ENCODE measurements at places on chromosomes 4 and X.

DNA sequence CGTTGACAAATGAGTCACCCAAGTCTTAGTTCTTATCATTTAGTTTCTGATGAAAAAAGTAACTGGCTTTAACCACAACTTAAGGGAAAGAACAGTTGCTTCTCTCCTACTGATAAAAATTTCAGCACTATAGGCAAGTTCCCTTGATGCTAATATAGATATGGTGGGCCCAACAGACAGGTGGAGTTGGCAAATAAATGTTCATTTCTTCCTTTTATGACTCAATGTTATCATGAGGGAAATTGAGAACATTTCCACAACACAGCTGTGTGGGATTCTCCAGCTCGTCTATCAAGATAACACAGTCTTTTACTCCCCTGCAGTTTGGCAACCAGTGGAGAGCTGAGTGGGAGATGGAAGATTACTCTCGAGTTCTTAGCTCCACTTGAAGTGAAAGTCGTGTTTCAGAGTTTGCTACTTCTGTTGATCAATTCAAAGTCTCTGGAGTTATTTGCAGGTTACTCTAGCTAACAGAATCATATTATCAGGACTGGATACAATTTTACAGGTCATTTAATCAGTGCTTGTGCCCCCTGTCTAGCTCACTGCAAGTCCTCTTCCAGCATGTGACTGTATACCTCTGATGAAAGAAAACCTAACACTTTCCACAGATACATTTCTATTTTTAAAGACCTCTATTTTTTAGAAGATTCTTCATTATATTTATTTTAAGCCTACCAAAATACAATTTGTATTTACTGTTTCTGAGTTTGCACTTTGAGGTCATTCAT, 270.6 kb upstream of the GK2 start:
- no peak for DNase-seq

GRCh38 chr4:53026233-53026632, 164.1 kb downstream of the RASL11B start:
- no peak for DNase-seq

DNA sequence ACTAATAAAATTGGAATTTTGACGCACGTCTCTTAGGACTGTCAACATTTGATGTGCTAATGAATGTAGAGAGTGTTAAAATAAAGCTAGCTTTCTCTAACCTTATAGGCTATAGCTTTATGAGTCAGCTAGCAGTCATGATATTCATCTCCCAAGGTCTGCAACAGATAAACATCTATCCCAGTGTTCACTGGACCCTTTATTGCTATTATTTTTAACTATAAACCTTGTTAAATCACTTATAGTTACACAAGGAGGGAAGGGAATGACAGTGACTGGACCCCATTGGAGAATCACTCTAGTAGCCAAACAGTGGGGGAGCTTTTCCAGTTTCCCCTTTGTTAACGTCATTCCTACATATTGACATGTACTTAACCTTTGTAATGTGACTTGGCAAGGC, 67.9 kb upstream of the SHISA3 start:
- no peak for DNase-seq

GRCh38 chr4:56699537-56700105, 18.5 kb upstream of the HOPX start:
- DNase-seq, result no peak

- no peak for DNase-seq
These were observed 74.5 kb upstream of the EOLA2 start for GRCh38 chrX:150012647-150013381.

DNA sequence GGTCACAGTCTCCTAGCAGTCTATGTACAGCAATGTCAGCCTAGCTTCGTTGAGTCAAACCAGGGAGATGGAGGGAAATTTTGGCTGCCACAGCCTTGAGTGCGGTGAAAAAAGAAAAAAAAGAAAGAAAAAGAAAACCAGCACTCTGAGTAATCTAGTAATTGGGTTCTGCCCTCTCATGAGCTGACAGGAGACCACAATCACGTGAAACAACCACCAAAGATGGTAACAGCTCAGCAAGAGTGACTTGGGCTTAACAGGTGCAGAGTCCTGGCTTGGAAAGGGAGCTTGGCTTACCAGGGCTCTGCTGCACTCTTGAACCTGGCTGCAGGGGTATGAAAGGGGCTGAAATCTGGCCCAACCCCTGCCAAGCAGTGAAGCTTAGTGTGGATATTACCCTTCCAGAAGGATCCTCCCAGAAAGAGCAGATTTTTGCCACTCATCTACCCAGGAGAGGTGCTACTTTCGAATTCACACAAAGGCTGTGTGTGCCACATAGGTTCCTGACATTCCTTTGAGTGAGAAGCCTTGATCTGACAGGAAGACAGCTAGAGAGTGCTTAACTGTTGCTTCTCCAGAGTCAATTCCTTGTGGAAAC, 350.3 kb downstream of the PTTG2 start:
- peak; percentile 59 for DNase-seq

DNA sequence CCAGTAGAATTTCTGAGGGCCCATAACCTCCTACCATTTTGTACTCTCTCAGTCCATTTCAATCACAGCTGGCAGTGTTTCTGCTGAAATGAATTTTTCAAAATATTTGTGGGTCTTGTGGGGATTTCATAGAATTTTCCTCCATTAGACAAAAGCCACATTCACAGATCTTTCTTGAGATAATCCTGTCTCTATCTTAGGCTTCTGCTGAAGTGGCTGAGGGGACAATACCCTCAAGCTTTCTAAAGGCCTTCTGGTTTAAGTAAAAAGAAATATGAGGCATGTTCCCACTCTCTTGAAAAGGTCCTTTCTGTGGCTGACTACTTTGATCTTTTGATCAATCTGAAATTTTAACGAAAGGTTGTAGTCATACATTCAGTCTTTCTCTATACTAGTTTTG, 1930.0 kb upstream of the AGA start:
- no peak for DNase-seq

DNA sequence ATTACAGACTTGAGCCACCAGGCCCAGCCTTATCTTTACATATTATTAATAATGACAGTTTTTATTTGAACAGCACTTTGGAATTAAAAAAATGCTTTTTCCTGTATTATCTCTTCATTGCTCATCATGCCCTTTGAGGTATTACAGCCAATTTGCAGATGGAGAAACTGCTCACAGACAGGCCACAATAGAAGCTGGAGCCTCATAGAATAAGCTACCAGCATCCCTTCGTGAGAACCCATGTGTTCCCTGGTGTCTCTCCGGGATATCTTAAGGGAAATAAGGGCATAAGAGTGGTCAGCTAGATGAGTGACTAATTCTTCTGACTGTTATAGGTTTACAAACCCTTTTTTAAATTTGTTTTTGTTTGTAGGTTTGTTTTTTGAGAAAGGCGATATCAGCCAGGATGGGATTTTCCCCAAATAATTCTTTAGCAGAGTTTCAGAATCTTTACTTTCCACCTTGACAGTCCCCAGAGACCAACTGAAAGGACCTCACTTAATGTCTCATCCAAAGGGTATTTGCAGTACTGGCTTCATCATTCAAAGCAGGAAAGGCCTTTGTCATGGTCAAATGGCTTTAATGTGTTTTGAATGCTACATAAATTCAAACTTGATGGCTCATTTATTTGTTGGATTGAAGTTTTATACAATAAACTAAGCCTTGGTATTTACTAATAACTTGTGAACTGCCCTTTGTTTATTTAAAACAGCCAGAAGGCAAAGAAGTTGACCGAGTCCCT, 48.0 kb upstream of the SOD3 start:
- no peak for DNase-seq

GRCh38 chr4:82192017-82192673, 181.6 kb downstream of the HNRNPD start:
- DNase-seq, result no peak

- peak; percentile 61 for DNase-seq
These were observed 250 bp downstream of the USP9X start for GRCh38 chrX:41085512-41085877.

DNA sequence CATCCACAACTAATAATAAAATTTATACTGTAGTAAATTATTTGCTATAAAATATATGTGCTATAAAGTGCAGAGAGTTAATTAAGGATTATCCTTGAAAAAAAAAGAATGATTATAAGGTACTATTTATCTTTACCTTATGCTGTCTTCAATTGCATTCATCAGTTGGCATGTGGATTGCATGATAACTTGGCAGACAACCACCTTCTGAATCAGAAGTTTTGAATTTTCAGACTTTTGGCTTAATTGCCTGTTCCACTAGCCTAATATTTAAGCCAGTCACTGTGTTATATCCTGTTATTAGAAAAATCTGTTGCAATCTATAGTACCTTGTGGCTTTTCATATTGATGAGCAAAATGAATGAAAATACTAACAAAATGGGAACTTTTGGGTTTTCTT, 1040.3 kb upstream of the PCDH10 start:
- no peak for DNase-seq

- DNase-seq, result no peak
These were observed 96.8 kb downstream of the TET2 start for GRCh38 chr4:105243446-105243845.

- DNase-seq, result no peak
These were observed 66.0 kb upstream of the DDX60 start for GRCh38 chr4:168384437-168385141.

DNA sequence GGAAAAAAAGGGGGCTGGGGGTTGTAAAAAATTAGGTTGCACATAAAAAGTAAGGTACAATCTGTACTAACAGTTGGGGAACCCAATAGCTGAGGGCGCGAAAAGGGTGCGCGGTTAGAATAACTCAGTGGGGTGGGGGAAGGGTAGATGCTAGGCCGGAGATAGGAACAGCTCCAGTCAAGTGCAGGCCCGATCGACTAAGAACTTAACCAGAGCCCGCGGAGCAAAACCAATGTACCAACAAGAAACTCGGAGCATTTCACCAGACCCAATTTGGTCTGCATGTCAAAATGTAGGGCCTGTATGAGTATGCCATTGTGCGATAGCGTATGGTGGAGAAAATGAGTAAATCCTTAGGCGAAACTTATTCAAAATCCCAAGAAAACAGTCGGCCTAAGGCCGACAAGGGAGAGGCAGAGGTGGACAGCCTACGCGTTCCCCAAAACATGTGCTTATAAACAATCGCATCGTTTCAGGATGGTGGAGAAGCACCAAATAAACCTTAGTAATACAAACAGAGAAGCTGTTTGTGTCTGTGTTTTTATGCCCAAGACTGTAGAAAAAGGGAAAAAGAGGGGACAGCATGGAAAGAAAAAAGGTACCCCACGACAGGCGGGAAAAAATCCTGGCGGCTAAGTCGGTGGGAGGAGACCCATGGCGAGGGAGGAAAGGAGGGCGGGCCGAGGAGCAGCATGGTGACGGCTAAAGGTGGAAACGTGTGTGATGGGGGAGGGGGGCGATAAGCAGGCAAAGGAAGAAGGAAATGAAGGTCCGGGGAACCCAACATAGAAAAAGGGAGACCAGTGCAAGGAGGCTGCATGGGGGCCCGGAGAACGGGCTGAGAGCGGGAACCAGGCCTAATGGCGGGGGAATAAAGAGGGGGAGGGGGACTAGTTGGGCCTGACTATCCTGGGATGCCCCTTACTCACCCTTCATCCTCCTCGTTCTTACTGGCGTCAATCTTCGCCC, 990 bp downstream of the HNRNPD start:
- peak; percentile 54 for DNase-seq

DNA sequence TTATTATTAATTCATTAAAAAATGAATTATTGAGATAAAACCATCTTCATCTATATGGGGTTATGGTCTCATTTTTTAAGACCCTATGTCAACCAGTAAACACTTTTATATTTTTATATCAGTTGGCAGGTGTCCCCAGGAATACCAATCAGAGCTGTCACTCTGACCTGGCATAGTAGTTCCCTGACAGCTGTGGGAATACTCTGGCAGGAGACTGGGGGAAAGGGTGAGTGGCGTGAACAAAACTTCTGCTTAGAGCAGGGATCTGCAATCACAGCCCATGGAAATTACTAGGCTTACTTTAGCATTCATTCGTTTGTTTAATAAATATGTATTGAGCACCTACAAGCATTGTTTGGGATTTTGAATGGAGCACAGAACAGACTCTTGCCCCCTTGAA, 254.1 kb upstream of the KLF3 start:
- no peak for DNase-seq

DNA sequence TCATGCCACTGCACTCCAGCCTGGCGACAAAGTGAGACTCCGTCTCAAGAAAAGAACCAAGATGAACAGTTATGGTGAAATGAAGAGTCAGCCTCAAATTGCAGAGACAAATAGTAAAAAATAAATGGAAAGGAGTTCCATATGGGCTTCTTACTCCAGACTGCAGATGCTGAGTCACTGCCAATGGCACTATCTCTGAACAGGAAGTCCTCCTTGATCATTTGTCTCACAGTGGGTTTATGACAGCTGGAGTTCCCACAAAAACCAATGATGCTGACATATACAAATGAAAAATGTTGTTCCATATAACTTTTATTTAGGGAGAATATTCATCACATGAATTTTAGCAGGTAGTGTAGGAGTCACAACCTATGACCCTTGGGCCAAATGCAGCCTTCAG, 631.6 kb downstream of the PCDH18 start:
- DNase-seq, result no peak

- DNase-seq, result no peak
These were observed 270.3 kb downstream of the ASMT start for GRCh38 chrX:1885116-1885515.

- DNase-seq, result no peak
These were observed 62.3 kb upstream of the PDE5A start for GRCh38 chr4:119690871-119691270.

DNA sequence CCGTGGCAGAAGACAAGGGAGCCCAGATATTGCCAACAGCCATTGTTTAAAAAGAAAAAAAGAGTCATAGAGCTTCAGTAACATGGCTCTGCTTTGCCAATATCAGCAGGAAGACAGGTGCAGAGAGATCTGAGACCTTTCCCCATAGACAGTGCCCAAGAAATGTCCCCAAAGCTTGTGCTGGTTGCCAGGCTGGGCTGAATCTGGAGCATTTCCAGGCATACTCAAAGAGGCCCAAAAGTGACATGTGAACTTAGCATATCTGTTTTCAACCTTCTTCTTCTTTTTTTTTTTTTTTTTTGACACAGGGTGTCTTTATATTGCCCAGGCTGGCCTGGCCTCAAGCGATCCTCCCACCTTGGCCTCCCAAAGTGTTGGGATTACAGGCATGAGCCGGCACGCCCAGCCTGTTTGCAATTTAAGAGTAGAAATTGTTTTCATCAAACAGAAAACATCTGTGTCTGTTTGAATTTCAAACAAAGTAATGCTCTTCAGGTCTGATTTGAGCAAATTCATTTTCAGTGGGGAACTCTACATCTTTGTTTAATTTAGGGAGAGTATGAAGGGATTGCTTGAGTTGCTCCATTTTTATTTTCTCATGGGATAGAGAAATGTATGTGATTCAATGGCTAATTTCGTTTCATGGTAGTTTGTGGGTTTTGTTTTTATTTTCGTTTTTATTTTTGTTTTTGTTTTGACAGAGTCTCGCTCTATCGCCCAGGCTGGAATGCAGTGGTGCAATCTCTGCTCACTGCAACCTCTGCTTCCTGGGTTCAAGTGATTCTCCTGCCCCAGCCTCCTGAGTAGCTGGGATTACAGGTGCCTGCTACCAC, 56.6 kb upstream of the RBM47 start:
- DNase-seq, result no peak

GRCh38 chrX:82757614-82758013, 750.5 kb upstream of the POU3F4 start:
- no peak for DNase-seq

All from activated T-helper 1 cell treated with anti-CD3 and anti-CD28 coated beads, Interleukin-2, amount 50 U/mL, for 16 hours (primary cell).